ENCODE measurements at places on chromosomes 3 and 15.

DNA sequence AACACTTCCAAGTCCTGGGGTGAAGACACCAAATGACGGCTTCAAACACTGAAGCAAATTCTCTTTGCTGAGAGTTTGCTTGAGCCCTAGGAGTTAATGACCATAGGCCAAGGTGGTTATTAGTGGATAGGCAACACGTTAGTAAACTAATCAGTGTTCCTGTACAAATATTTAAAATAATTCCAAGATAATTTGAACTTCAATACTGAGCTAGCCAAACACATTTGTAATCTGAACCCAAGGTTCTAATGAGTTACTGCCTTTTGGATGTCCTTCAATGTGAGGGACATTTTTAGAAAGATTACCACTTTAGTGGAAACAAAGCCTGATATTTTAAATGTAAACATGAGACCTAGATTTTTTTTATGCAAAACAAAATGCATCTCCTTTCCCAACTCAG lies 94.6 kb downstream of the THRB start:
- no peak for DNase-seq

- no peak for DNase-seq
Measured at GRCh38 chr3:125645616-125646015, 50.3 kb upstream of the OSBPL11 start.

DNA sequence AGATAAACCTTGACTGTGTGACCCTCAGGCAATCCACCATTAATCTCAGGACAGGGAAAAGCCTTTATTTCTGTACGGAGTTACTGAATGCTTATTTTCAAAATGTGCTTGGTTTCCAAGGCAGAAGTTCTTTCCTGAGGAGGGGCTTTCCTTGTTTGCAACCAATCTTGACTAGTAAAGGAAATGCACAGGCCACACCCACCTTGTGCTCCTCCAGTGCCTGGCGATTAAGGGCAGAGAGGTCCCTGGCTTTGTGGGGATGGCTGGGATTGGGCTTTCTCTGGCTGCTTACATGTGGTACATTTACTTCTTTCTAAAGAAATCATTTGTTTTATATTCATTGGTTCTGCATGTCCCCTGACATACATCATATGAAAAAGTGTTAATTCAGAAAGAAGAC lies 47.8 kb downstream of the ZNF621 start:
- DNase-seq: no peak

DNA sequence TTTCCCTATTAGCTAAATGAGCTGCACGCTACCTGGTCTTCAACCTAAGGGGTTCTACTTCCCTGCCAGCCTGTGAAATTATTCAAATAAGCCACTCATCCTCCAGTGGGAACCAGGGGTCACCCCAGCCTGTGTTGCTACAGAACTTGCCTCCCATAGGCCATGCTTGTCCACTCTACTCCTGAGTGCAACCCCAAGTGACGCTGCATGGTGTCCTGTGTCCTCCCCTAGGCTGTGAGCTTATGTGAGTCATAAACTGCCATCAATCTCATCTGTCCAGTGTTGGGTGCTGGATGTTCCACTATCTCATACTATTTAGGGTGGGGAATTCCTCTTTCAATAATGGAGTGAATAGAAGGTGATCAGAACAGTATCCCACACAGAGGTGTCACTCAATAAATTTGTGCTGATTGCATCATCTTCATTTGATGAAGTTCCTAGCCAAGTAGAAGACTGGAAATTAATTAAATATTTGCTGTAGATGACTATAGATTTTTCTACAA lies 49.8 kb upstream of the SSR3 start:
- no peak for DNase-seq

DNA sequence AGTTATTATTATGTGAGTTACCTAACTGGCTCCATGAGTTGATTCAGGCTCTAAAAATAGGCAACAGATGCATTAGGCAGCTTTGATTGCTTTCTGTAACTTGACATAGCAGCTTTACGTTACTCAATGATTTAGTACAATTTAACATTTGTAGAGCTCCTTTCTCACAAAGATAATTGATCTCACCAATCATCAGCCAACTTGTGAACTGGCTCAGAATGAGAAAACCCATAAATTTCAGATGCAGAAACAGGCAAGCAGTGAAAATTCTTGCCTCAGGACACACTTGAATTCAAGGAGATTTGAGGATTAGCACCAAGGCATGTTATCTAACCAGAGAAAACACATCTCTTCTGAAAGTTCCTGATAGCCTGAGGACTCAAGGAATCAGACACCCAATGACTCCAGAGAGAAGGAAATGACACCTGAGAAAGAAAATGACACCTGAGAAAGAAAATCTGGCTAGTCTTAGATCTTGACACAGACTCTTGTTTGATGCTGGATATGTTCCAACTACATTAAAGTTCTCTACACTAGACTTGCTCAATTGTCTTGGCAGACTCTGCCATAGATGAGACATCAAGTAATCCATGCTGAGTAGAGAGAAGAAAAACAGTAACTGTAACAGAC lies 315.1 kb upstream of the CBLB start:
- DNase-seq: peak; percentile 39

Data from fibroblast of skin of back (primary cell).